ENCODE measurements at places on chromosomes 16 and 17.

DNA sequence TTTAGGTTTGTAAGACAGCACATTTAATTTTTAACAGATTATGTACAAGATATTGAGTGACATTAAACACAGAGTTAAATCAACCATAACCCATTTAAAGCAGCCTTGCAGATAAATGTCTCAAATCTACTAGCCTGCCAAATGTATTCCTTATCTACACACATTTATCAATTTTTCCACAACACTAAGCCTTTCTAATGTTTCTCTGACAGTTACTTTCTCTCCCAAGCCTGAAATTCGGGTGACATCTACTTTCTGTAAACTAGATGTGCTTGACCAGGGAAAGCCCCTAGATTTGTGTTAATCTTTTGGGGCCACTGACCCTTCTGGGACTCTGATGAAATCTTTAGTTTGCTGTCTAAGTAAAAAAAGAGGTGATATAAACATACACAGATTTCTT is 69.0 kb downstream of the CDH13 start:
- no peak for DNase-seq

- DNase-seq = peak; percentile 81
Observed at GRCh38 chr17:40362696-40363110, 1.8 kb downstream of the GJD3 start.

- DNase-seq = no peak
Observed at GRCh38 chr17:45425984-45426413, 6.7 kb downstream of the ARHGAP27 start.

GRCh38 chr17:680529-680928 is 34.1 kb downstream of the VPS53 start:
- no peak for DNase-seq

- DNase-seq = no peak
Observed at GRCh38 chr17:57084361-57084801, 665 bp upstream of the AKAP1 start.

GRCh38 chr17:45436161-45436560 is 3.5 kb upstream of the ARHGAP27 start:
- DNase-seq = no peak

DNA sequence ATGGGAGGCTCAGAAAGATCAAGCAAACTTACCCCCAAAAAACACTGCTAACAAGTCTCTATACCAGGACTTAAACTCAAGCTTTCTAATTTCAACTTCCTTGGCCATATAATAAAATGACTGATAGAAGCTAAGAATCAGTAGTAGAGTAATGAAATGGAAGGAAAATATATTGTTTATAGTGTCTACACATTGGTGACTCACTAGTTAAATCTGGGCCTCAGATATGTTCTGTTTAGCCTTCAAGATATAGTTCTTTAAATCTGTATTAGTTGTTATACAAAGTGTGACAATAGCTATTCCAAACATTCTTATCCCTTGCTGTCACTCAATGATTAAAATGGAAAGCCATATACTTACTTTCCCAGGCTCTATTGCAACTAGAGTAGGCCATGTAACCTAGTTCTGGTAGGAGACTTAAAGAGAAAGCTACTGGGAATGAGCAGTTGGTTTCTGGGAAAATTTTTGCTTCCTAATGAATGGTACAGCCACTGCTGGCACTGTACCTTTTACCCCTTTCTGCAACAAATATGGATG is 18.3 kb downstream of the SSH2 start:
- no peak for DNase-seq

DNA sequence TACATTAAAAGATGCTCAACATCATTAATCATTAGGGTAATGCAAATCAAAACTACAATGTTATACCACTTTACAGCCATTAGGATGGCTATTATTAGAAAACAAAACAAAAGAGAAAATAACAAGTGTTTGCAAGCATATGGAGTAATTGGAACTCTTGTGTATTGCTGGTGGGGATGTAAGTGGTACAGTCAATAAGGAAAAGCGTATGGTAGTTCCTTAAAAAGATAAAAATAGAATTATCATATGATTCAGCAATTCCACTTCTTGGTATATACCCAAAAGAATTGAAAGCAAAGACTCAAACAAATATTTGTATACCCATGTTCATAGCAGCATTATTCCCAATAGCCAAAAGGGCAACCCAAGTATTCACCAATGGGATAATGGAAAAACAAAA is 1.4 kb upstream of the CAPNS2 start:
- DNase-seq = no peak

DNA sequence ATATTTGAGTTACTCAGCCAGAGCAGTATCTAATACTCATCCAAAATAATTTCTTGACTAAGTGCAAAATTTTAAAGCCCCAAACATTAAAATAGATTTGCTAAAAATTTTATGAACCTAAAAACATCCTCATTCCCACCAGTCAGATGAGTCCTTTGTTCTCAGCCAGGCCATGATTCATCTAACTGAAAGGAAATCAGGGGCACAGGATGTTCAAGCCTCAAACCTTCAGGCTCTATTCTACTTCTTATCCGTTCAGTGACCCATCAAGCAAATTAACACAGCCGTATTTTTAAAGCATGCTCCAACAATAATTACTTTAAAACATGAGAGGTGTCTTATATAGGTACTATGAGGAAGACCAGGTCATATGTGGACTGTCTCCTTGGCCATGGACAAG is 176.5 kb upstream of the MON1B start:
- DNase-seq = no peak

GRCh38 chr17:14925498-14925897 is 339.6 kb downstream of the PMP22 start:
- no peak for DNase-seq

GRCh38 chr16:89949121-89949742 is 677 bp downstream of the DEF8 start:
- no peak for DNase-seq

GRCh38 chr17:78709751-78710181 is 72.3 kb downstream of the CYTH1 start:
- no peak for DNase-seq

DNA sequence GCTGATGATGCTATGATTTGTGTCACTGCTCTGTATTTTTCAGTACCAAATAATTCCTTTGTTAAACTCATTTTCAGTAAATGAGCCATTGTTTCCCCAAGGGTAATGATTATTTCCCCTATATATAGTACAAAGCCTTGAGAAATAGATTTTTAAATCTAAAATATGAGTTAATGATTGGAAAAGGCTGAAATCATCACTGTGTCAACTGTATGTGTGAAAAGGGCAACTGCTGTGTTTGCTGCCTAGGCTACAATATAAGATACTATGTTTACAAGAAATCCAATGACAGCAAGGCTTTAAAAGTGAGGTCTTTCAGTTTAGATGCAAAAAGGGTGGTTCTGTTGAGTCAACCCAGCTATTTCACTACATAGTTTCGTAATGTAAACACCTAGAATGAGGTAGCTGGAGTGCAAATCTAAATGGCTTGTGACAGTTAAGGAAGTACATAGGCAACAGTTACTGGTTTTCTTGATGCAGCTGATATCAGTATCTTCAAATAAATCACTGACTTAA is 15.3 kb downstream of the NLK start:
- DNase-seq = no peak

GRCh38 chr17:3415610-3416009 is 4.4 kb downstream of the OR3A3 start:
- DNase-seq = no peak

DNA sequence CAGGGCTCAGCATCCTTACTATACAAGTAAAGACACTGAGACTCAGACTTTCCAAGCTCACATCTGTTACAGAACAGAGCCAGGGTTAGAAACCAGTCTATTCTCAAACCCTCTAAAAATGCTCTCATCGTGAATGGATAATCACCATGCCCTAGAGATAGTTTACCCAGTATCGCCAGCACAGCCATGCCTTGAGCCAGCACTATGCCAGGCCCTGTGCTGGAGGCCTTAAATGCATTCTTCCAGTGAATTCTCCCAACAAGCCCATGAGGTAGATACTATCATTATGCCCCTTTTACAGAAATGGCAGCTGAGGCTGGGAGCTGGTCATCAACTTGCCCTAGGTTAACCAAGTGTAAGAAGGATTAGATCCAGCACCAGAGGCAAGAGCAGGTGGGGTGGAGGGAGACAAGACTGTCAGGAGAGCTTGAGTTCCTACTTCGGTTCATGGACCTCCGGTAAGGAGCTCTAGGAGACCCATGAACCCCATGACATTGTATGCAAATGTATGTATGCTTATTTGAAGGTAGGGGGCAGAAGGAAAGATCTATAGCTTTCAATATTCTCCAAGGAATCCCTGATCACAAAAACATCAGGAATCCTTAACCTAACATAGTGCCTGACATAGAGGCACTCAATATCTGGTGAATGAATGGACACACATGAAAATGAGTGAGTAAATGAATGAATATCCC is 5.2 kb downstream of the KRT14 start:
- DNase-seq = no peak

DNA sequence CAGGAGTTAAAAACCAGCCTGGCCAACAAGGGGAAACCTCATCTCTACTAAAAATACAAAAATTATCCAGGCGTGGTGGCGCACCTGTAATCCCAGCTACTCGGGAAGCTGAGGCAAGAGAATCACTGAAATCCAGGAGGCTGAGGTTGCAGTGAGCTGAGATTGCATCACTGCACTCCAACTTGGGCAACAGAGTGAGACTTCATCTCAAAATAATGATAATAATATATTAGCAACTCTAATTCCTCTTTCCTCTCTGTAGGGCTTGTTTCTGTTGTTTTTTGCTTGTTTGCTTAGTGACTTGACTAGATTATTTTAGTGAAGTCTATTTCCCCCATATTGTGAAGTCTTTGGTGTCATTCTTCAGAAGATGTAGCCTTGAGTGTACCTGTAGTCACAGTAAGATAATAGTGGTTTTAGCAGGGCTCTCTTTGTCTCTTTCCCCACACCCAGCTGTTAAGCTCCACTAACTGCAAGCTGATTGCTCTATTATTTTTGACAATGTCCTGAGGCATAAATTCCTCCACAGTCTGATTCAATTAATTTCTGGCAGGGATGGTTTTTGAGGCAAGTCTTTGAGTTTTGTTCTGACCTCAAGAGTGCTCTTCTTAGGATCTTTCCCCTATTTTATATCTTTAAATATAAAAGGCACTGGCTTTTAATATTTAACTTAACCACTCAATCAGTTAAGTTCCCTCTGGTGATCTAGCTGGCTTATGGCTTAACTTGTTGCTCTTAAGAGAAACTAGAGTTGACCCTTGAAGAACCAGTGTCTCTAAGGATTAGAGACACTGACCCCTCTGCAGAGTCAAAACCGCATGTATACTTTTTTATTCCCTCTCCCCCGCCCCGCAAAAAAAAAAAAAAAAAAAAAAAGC is 18.6 kb upstream of the TNFSF12 start:
- no peak for DNase-seq

DNA sequence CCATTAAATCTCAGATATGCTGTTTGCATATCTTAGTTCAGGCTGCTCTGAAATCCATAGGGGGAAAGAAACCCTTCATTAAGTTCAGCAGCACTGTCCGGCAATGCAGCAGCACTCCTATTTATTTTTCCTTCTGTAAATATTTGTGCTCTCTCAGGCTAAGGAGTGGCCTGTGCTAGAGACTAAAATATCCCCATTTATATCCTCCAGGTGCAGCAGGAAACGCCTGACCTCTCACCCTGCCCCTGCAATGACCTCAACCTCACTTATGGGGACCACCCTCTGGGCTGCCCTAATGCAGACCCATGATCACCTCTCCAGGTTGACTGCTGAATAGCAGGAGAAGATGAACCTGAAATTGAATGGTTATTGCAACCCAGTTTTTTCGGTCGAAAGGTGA is 165.0 kb upstream of the ELAC2 start:
- DNase-seq = no peak

DNA sequence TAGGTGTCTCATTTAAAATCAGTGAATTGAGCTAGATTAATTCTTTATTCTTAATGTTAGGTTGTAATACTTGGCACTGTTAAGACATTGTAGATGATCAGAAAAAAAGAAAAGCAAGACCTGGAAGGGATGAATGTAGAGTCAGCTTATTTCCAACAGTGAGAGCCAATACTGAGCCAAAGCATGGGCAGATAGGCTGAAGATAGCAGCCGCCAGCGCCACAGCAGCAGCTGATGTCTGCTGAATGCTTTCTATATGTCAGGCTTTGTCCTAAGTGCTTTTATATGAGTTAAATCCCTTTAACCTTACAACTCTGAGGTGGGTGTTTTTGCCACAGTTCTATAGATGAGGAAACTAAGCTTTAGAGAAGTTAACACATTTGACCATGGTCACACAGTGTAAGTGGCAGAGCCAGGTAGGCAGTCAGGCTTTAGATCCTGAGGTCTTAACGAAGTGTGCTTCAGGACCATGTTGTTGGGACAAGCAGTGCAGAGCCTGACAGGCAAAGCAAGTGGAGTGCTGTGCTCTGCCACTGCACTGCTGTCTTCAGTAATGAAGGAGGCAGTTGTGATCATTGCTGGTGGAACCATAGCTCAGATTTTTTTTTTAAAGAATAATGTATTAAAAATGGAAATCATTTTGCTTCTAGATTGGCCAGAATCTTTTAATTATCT is 25.9 kb downstream of the TNRC6A start:
- no peak for DNase-seq

DNA sequence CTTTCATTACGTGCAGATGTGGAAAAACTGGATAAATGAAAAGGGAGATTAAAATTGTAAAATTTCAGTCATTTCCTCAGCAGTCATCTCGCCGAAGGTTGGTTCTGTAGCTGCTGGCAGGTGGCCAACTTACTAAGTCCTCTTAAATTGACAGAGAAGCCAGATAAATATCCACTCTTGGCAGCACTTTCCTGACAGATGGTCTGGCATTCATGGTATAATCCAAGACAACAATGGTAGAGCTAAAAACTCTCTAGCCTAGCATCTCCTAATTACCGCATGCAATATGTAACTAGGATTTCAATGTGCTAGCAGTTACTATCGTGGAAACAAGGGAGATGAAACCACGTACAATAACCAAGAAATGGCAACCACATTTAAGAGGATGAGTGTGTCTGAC is 306.3 kb downstream of the CNTNAP4 start:
- no peak for DNase-seq

DNA sequence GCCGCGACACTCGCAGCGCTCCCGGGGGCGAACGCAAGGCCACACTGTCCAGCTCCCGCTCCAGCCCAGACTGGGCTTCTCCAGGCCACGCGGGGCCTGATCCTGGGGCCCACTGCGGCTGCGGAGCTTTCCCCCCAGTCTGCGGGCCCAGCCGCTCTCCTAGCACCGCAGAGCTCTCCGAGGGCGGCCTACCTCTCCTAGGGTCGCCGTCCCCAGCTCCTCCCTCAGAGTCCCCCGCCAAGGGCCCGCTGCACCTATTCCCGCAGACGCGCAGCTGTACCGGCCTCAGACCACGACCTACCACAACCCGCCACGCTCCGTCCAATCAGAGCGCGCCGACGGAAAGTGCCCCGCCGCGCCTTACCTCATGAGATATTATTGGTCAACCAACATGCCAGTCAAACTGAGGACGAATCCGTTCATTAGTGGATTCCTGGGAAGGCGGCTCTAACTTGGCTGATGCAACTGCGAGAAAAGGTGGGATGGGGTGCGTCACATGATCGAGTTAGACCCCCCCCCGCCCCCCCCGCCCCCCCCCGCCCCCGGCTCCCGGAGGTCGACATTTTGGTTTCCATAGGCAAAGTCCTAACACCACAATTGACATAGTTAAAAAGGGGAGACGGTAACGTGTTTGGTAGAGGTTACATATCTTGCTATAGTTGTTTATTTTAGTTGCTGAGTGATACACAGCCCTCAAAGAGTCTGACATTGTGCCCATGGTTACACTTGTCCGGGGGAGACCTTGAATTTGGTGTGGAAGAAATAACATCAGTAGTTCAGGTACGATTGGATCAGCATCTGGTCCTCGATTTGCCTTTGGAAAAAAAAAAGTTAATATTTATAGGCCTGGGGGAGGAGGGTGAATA is at the start of gene AARS1:
Gene AARS1 (minus strand): TSS at position 278 of the 866 bp plus-strand sequence. CDS start 6,743 bp downstream, outside the sequence.
- DNase-seq = peak; percentile 94

Measured in memory B cell (primary cell).